HCEC 1CT (cell line): ENCODE measurements at places on chromosomes 5 and 9.

- no peak for DNase-seq
These were observed 19.3 kb upstream of the ANKH start for GRCh38 chr5:14890846-14891245.

GRCh38 chr5:1391691-1392090 is 46.8 kb upstream of the CLPTM1L start:
- DNase-seq = no peak

DNA sequence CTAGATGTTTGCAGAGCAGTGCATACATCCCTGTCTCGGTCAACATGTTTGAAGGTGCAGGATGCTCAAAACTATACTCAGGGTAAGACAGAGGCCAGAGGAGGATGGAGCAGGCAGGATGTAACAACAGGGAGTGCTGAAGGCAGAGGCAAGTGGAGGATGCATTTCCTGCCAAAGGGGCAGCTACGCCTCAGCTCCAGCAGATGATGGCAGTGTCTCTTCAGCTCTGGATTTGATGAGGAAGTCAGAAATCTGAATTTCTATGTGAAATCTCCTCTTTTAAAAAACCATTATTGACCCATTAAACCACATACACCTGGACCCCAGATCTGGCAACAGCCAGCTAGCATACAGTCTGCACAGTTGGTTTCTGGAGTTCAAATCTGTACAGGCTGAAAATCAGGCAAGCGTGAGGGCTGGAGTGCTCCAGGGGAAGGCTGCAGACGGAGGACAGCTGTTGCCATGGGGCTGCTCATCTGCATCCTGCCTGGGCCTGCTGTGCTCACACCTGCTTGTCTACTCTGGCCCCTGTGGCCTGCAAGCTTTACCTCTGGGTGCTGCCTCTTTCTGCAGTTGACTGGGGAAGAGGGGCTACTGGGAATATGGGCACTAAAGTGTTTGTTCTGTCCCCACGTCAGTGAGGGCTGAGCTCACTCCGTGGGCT is 152.9 kb upstream of the SLC28A3 start:
- no peak for DNase-seq

DNA sequence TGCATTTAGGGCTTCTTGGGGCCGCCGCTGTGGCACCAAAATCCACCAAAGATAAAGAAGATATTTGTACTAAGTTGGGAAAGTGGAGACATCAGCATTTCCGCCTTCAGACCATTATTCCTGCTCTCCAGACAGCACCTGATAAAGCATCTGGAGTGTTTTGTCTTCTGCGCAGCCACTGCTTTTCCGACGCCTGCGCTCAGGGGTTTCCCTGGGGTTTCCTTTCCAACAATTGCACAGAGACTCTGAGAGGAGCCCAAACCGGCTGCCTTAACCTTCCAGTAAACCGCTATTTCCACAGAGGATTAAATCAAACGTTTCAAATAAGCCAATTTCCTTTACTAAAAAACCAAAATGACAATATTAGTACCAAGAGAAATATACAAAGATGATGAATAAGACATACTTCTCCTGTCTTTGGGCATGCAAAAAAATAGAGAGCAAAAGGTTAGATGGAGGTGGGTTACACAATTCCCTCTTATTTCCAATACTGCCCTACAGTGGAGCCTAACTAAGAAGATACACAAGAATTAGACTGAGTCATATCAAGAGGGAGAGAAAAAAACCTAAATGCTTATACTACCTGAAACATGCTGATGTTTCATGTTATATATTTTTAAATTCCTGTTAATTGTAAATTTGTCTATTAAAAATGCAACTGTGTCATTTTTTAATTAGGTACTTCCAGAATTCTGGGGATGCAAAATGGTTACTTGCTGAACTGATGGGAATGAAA is 98.4 kb downstream of the MAPKAP1 start:
- DNase-seq = no peak

- no peak for DNase-seq
These were observed 198.8 kb downstream of the FRMD3 start for GRCh38 chr9:83339435-83339834.

DNA sequence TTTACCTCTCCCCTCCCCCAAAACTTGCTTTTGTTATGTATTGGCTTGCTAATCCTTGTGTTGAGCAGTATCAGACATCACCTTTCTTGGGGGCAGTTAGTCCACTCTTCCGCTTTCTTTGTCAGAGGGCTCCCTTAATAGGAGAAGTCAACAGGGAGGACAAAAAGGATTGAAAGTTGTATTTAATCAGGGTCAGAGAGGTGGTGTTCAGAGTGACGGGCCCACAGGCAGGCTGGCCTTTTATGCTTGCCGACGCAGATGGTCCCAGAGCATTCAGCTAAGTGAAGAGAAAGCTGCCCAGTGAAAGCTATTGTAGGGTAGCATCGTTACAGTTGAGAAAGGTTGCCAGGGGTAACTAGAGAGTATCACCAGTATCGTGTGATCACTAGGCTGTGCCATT is 131.1 kb downstream of the ZCCHC7 start:
- no peak for DNase-seq

GRCh38 chr9:134689321-134690181 is 47.9 kb downstream of the COL5A1 start:
- DNase-seq = peak; percentile 26

- no peak for DNase-seq
These were observed 173.8 kb downstream of the ADAMTS6 start for GRCh38 chr5:65307931-65308330.

- DNase-seq = no peak
These were observed 34.9 kb upstream of the B4GALT1 start for GRCh38 chr9:33202018-33202417.

GRCh38 chr9:116278326-116278725 is 124.7 kb downstream of the PAPPA start:
- no peak for DNase-seq

DNA sequence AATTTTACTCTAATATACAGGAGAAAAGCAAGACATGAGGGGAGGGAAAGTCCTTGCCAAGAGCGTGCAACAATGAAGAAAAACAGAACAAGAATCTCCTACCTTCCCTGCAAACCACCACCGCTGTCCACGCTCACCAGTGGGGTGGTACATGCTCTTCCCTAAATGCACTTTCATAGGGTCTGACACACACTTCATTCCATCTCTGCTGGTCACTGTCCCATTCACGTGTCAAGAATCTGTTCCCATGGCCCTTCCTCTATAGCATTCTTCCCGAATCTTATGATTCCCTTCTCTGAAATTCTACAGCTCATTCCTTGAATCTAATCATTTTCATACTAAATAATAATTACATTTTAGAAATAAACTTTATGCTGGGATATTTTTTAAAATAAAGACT is 11.4 kb upstream of the DNAH5 start:
- DNase-seq = no peak

GRCh38 chr5:94113-94892 is 2.3 kb downstream of the PLEKHG4B start:
- DNase-seq = no peak

- no peak for DNase-seq
These were observed 1.1 kb upstream of the TCF7 start for GRCh38 chr5:134113363-134113889.

DNA sequence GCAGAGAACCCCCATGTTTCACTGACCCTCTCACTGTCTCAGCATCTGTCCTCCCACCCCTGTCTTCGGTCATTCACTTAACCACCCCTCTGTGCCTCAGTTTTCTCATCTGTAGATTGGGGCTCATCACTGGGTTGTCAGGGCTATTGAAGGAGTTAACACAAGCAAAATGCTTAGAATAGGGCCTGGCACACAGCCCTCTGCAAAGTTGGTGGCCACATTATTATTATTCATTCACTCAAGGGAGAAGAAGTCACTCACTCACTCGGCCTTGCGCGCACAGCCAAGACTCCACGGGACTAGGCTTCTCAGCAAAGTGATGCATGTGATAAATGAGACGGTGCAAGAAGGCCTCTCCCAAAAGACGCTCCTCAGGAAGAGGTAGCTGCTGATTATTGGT is 8.0 kb downstream of the PDGFRB start:
- DNase-seq = no peak

DNA sequence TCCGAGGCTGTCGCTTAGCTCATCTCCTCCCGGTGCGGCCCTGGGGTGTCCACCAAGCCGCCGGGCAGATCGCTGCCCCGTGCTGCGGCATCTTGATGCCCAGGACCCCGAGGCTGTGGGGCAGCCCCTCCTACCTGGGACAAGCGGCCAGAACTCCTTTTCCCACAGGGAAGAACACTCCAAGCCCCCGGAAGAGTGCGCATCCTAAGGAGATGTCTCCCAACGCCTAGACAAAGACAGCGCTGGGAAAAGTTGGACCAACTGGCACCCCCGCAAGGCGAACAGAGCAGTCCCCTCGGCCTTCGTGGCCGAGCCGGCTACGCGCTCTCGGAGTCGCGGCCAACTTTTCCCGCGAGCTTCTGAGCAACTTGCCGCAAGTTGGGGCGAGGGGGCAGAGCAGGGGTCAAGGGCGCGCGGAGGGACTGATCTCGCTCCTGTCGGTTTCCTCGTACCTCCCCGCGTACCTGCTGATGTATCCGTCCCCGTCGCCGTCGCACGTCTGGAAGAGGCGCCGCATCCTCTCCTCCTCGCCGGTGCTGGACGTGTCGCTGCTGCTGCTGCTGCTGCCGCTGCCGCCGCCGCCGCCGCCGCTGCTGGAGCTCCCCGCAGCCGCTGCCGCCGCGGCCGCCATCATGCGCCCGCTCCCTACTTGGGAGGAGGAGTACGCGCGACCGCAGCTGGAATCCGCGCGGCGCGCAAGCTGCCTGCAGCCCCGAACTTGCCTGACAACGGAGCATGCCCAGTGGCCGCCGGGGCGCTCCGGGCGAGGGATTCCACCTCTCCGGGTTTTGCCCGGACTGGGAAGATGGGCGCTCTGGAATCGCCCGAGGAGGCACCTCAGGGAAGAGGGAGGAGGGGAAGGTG is at the start of gene MCC:
MCC (minus strand) TSS at position 673 of the 864 bp plus-strand sequence.
- peak; percentile 89 for DNase-seq

DNA sequence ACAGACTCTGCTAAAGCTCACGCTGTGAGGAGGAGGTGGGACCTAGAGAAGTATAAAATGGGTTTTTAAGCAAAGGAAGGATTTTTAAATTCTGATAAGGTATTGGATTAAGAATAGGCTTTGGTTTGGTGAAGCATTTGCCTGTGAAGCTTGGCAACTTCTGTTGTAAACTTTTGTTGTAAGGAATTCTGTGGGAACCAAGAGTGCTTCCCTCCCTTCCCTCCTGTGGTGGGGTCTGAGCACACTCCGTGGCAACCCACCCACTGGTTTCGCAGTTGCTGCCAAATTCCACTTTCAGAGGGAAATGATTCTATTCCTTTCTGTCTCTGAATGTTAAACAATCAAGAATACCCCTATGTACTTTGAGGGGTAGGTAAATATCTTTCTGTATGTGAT is 28.6 kb upstream of the GTF2H2C start:
- no peak for DNase-seq

- DNase-seq = no peak
These were observed 277.5 kb downstream of the EPB41L4A start for GRCh38 chr5:112141582-112141981.

- no peak for DNase-seq
These were observed 76.3 kb upstream of the GPBP1 start for GRCh38 chr5:57097526-57097925.

- no peak for DNase-seq
These were observed 158.7 kb upstream of the TNC start for GRCh38 chr9:115276621-115277020.
